ENCODE measurements at places on chromosomes 5 and 9.

GRCh38 chr5:55633574-55634208, 78.4 kb downstream of the SLC38A9 start:
- peak; percentile 9 for DNase-seq

DNA sequence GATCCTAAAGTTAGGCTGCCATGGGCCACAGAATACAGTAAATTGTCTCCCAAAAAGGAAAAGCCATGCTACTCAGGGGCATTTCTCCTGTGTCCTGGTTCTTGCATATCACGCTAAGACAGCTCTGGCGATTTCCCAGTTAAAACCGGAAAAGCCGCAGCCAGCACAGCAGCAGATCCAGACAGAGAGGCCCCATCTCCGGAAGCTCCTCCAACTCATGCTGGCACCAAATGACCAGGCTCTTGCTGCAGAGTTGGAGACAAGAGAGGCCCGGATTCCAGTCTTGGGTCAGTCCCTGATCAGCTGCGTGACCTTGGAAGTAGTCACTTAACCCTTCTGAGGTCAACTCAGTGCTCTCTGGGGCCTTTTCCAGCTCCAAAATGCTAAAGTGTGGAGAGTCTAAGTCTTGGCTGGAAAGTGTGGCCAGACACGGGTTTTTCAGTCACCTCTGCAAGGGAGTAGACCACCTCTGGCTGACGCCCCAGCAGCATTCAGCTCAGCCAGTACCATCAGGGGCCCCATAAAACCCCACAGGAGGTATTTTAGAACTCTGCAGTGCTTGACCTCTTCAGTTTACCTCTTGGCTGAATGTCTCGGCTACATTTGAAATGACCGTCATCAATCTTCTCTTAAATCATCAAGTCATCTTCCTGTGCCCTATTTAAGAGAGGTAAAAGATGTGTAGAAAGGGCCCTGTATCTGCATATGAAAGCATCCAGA, 16.2 kb downstream of the GDNF start:
- DNase-seq: no peak

GRCh38 chr9:2299843-2300205, 284.7 kb downstream of the SMARCA2 start:
- no peak for DNase-seq

- no peak for DNase-seq
Observed at GRCh38 chr5:139985733-139986132, 57.4 kb downstream of the NRG2 start.

GRCh38 chr5:143807401-143807800, 4.6 kb upstream of the HMHB1 start:
- no peak for DNase-seq

DNA sequence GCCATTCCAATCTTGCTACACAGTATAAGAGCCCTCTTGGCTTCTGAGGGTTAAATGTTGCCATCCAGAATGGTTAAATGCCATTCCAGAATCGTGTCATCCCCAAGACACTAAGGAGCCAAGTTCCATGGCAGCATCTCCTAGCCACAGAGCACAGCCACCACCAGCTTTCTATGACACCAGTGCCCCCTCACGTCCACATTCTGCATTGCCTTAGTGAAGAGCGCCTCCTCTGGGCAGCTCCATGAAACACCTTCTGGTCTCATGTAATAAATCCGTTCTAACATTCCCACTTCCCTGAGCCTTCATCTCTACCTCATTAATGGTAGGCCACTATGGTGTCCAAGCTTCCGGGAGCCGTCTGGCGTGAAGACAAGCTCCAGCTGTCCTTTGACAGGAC, 12.4 kb downstream of the CBY3 start:
- DNase-seq: peak; percentile 1

- DNase-seq: no peak
Observed at GRCh38 chr9:80359941-80360881, 788.4 kb downstream of the TLE4 start.

DNA sequence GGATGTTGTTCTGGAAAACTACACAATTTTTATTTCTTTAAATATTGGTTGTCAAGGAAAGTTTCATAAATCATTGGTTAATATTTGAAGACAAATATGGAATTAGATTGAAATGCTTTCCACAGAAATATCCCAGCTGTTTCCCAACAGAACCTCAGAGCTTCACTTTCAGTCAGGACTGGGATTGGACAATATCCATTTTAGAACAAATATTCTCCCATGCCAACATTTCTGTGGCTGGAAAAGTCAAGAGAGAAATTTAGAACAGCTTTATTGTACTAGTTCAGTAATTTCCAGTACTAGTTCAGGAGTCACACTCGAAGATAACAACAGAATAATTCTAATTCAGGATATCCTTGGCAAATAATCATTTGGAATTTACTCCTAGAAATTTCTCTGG, 116.1 kb upstream of the TUT7 start:
- no peak for DNase-seq

DNA sequence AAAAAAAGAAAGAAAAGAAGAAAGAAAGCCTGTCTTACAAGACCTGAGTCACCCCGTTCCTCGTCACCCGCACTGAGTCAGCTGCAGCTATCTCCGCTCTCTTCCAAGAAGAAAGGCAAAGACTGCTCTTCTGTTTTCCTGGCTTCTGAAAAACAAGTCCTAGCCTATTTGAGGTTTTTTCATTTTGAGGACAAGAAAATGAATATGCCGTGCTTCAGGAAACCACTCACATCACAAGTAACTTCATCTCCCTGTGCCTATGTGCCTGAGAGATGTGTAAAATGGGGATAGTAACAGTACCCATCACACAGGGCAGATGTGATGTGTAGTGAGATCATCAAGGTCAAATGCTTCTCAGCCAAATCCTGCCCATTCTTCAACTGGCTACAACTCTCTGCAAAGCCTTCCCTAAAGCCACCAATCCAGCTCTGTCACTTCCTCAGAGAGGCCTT, 78.4 kb downstream of the GLDC start:
- no peak for DNase-seq

GRCh38 chr9:14836885-14837284, 73.3 kb downstream of the FREM1 start:
- no peak for DNase-seq

GRCh38 chr5:135211083-135211790, 177.2 kb upstream of the PITX1 start:
- DNase-seq: no peak

DNA sequence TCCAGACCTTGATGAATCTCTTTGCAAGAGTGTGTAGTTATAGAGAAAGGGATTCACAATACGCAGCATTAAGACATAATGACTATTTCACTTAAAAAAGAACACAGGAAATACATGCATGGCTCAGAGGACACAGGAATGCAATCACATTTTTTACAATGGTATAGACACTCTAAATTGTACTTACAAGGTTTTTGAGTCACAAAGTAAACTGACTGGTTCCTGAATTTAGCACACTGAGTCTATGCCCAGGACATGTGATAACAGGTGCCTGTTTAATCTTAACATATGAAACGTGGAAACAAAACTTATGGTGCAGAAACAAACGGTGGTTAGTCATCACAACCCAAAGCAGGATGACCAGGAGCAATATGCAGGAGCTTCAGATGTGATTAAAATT, 6.7 kb downstream of the EPB41L4A start:
- DNase-seq: no peak

DNA sequence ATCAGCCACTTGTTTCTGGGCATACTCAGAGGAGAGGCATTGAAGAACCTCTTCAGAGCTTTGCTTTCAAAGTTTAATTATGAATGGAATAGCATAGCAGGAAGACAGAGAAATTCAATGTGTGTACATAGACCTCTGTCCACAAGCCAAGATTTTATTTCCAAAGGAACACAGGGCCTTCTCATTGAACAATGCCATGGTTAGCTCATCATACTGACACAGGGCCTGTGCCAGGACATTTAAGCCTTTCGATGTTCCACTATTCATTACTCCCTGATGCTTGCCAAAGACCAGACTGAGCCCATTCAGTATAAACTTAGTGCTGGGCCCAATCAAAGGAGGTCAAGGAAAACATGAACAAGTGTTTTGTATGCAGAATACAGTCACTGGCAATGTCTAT, 280.8 kb downstream of the FBXL17 start:
- DNase-seq: peak; percentile 2

- no peak for DNase-seq
Observed at GRCh38 chr9:92276331-92277032, 17.0 kb downstream of the IARS1 start.

DNA sequence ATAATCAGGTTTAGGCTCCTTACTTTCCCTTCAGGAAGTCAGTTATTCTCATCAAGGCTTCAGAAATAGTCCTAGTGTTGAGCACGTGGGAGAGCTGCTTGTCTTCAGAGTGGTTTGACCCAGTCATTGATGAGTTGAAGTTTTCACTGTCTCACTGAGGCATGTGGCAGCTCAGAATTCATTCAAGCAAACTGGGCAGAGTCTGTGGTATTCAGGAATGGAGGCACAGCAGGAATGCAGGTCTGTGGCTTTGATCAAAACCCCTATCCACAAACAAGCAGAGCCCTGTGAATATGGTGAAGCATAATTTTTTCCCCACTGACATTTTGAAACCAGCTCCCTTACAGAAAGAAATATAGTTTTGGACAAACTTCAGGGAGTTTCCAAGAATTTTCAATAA, 207.3 kb downstream of the CD180 start:
- no peak for DNase-seq

DNA sequence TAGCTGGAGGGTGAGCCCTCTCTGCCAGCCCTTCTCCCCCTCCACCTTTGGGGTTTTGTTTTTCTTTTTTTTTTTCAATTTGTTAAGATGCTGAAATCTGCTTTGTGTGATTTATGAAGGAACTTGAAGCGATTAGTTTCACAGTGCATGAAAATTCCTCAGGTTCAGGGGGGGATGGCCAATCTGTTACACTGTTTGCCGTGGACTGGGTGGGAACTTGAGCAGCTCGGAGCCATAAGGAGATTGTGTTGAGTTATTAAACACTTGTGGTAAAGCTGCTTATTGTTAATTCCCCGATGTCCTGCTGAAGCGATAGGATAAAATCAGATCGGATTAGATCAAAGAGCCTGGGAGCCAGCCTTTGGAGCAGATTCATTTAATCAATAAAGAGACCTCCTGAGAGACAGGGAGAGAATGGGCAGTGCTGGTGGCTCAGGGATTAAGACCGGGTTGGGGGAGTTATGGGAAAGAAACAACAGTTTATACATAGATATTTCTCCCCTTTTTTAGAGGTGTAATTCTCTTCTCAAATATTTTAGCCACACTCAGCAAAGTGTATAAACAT, 105.8 kb upstream of the SPATA31D4 start:
- DNase-seq: no peak
